Stimulated activated naive CD8-positive, alpha-beta T cell treated with anti-CD3 and anti-CD28 coated beads, Interleukin-15, amount 100 ng/mL, for 72 hours (primary cell): ENCODE measurements at places on chromosomes 13 and 19.
A peak's percentile ranks its signal among the peaks of the same experiment; 100 is the strongest.

- DNase-seq = peak; percentile 61
These were observed 130.3 kb upstream of the LSM14A start for GRCh38 chr19:34041925-34042521.

DNA sequence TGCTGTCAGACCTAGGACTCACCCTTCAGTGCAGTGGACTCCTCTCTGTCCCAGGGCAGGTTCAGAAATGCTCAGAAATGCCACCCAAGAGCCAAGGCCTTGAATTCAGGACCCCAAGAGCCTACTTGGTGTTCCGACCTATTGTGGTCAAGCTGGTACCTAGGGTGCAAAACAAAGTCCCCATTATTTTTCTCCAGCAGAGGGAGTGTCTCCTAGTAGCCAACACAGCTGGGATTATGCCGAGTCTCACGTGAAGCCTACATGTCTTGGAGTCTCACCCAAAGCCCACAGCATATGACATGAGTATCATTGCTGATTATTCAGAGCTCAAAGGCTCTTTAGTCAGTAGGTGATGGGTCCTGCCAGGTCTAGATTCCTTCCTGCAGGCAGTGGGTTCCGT, 671.1 kb upstream of the SPRY2 start:
- DNase-seq = no peak

DNA sequence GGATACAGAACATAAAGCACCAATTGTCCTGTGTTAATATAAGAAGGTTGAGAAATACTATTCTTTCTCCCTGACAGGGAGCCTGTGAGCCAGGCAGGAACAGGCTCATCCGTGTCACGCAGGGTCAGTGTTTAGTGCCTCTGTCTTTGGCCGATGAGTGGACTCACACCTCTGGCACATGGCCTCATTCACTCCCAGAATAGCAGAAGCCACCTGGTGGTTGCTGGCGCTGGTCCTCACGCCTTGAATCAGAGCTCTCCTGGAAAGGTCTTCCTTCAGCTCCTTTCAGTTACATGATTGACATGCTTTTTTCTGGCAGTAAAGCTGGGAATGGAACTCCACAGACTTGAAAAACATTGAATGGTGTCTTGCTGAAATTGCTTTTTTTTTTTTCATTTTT, 28.1 kb upstream of the SIAH3 start:
- DNase-seq = no peak

- no peak for DNase-seq
These were observed 5.6 kb upstream of the ERFL start for GRCh38 chr19:41933693-41934426.

DNA sequence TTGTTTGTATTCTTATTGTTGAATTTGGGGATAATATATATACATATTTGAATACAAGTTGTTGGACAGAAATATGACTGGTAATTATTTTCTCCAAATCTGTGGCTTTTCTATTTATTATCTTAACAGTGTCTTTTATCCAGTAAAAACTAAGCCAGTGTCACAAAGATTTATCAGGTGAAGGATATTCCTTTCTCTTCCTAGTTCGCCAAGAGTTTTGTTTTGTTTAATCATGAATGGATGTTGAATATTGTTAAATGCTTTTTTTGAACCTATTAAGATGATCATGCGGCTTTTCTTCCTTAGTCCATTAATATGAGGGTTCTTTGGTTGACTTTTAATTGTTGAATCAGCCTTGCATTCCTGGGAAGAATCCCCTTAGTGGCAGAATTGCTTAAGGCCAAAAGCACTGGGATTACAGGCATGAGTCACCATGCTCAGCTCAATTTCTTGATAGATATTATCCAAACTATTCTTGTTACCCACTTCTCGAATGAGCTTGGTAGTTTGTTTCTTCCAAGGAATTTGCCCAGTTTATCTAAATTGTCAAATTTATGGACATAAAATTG, 53.3 kb downstream of the TEX26 start:
- no peak for DNase-seq

DNA sequence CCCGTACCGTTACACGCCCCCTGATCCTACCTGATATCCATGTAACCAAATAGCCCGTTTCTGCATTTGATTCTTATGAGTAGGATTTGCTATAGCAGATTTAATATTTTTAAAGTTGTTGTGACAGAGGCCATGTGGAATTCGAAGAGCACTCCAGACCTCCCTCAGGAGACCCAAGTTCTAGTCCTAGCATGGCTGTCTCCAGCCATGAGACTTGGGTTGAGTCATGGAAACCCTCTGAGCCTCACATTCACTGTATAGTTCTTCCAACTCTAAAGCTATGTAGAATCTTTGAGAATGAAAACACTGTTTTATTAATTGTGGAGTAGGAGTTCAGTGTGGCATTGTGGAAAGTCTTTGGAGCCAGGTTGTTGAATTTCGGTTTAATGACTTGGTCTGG, 8.0 kb upstream of the GPR183 start:
- DNase-seq = no peak

GRCh38 chr19:45103508-45104319, 10.7 kb downstream of the PPP1R37 start:
- no peak for DNase-seq

DNA sequence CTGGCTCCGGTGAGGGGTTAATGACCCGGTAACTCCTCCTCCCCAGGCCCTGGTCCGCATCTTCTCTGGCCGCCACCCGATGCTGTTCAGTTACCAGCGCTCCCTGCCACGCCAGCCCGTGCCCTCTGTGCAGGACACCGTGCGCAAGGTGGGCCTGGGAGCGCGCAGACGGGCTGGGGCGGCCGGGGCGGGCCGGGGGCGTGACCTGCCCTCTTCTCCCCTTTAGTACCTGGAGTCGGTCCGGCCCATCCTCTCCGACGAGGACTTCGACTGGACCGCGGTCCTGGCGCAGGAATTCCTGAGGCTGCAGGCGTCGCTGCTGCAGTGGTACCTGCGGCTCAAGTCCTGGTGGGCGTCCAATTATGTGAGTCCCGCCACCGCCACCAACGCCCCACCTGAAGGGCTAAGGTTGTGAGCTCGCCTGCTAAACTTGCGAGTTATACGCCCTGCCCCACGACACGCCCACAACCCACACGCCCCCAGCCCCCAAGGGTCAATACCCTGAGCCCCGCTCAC, 10.4 kb downstream of the CPT1C start:
- no peak for DNase-seq

- DNase-seq = no peak
These were observed 155.6 kb downstream of the COG6 start for GRCh38 chr13:39811051-39811450.

GRCh38 chr13:21074546-21074945, 13.2 kb upstream of the LATS2 start:
- DNase-seq = no peak

GRCh38 chr13:20073775-20074174, 87.1 kb downstream of the GJA3 start:
- DNase-seq = no peak

DNA sequence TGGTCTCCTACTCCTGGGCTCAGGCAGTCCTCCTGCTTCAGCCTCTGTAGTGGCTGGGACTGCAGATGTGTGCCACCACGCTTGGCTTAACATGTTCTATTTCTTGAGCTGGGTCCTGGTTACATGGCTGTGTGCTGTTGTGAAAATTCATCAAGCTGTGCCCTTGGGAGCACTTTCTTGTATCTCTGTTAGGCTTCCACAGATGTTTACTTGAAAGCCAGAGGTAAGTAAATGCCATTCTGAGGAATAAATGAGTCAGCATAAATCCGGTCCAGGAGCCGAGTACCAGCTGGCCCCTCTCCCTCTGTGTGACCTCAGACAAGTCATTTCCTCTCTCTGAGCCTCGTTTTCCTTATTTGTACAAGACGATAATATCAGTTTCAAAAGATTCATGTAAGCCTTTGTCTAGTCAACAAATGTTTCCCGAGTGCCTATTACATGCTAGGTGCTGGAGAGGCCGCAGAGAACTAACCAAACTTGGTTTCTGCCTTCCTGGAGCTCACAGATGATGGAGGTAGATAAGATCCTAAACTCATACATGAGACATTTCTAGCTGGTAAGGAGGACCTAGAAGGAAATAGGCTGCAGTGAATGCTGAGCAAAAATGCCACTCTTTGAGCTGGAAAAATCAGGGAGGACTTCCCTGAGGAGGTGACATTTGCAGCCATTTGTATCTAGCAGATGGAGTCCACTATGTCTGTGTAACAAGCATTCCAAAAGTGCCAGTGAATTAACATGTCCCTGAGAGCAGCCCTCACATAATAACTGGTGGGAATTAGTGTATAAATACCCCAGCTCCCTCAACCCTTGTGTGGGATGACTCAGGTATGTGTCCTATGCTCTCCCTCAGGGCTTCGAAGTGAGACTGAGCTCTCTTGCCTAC, 2.7 kb upstream of the RASAL3 start:
- DNase-seq = peak; percentile 73

- DNase-seq = no peak
These were observed 1209.7 kb upstream of the PCDH9 start for GRCh38 chr13:68439817-68440216.

DNA sequence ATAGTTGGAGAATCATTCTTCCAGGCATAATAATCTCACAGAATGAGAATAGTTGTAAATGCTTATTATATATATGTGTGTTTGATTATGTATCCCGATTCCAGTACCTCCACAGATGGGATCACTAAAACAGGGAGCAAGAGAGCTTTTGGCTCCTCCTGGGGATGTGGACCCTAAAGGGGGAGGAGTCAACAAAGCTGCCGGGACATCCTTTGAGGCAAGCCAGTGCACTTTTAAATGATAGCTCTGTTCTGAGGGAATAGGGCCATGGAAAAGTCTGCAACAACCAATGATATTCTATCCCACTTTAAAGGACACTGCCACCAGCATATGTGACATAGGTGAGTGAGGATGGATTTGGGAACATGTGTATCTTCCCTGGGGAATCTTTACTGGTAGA, 40.8 kb downstream of the SLITRK5 start:
- no peak for DNase-seq
